ENCODE measurements at places on chromosomes 5 and 9.
A peak's percentile ranks its signal among the peaks of the same experiment; 100 is the strongest.

DNA sequence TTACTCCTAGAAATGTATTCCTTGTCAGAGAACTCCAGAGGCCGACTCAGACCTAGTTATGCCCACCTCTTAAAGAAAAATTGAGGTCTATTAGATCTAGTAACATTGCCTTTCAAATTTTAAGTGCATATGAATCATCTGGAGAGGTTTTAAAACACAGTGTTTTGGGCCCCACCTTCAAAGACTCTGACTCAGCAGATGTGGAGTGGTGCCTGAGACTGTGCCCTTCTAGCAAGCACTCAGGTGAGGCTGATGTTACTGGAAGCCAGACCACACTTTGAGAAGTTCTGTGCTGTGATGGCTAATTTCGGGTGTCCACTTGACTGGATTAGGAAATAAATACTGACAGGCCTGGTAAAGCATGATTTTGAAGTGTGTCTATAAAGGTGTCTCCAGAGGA, 10.6 kb downstream of the FOXB2 start:
- no peak for DNase-seq

GRCh38 chr9:135805422-135806022, 101.8 kb downstream of the CAMSAP1 start:
- DNase-seq: no peak

GRCh38 chr5:21893161-21893560, 960.0 kb downstream of the CDH12 start:
- DNase-seq: no peak

- no peak for DNase-seq
Measured at GRCh38 chr5:116135344-116135743, 50.5 kb downstream of the COMMD10 start.

DNA sequence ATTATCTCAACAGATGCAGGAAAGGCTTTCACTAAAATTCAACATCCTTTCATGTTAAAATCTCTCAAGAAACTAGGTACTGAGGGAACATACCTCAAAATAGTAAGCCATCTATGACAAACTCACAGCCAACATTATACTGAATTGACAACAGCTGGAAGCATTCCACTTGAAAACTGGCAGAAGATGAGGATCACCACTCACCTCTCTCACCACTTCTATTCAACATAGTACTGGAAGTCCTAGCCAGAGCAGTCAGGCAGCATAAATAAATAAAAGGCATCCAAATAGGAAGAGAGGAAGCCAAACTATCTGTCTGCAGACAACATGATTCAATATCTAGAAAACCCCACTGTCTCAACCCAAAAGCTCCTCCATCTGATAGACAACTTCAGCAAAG, 203.6 kb upstream of the GRAMD2B start:
- no peak for DNase-seq

DNA sequence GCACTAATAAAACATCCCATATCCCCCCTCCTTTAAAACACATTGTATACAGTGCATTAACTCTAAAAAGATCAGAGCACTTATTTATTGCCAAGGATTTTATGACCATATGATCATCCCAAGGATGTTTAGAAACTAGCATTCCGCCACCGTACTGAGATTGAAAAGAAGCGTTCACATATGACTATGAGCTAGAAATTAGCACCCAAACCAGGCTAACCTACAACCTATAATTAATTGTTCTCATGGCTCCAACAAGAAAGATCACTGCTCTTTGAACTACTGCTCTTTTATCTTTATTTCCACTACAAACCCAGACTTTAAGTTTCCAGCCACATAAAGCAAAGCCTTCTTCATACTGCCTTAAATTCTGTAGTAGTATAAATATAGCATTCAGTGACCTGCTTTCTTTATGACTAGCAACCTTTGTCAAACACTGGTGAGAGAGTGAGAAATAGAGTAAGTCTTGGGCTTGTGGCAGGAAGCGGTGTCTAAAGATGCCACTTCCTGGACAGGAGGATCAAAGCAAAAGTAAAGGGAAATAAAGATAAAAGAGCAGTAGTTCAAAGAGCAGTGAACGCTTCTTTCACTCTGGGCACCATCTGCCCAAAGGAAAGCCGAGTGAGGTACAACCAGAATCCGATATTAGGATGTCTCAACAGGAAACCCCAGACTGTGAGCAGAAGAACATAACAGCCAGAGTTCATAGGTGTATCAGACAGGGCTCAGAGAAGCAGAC, 151.1 kb upstream of the ERCC6L2 start:
- DNase-seq: no peak

- peak; percentile 60 for DNase-seq
Measured at GRCh38 chr5:114634967-114635901, 273.4 kb downstream of the KCNN2 start.
